ENCODE measurements at places on chromosomes 16 and 17.

GRCh38 chr17:17819561-17819995 lies 17.2 kb downstream of the SREBF1 start:
- peak; percentile 69 for DNase-seq

DNA sequence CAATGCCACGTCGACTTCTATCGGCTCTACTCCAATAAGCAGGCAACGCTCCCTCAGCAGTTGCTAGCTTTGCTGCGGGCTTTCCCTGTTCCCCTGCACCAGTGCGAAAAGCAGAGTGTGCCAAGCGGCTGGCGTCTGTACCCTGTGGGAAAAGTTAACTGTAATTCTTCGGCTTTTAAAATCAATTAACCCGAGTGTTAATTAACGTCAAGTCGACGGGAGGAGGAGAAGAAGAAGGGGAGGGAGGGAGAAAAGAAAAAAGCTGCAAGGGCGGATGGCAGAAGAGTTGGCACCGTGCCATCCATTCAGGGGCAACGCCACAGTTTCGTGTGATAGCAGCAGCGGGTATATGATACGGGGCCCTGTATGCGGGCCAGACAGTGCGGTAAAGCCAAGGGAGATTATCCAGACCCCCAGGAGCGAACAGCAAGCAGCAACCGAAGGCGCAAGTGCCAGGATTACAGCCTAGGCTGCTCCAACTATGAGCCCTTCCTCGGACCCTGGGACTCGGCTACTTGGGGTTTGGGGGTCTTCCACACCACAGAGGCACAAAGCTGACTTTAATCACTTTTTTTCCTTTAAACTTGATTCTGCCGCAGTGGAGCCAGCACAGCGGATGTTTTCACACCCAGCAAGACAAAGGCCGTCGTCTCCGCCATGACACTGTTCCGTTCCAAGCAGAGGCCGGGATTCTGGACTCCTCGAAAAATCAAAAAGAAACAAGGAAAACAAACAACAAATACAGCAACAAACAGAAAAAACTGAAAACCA lies 253.8 kb upstream of the PMFBP1 start:
- DNase-seq, result no peak

- no peak for DNase-seq
These were observed 95.8 kb downstream of the IRF8 start for GRCh38 chr16:85994492-85995490.

GRCh38 chr17:40015005-40015997 lies at the start of gene CSF3:
CSF3 (plus strand) TSS chr17:40015440; CDS start chr17:40015475, 35 bp downstream.
- DNase-seq, result no peak

GRCh38 chr16:10923146-10923649 lies 19.1 kb downstream of the DEXI start:
- DNase-seq, result no peak

DNA sequence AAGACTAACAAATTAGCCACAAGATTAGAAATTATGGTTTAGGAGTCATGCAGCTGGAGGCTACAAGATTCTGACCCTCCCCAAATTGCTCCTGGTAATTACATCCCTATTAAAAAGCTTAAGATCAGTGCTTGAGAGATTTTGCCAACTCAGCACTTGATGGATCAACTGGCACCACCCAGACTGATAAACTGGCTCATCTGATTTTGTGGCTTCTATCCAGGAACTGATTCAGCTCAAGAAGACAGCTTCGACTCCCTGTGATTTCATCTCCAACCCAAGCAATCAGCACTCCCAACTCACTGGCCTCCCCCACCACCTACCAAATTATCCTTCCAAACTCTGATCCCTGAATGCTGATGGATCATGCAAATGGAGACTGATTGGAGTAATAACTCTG lies 94.8 kb downstream of the TNFRSF13B start:
- DNase-seq, result no peak

DNA sequence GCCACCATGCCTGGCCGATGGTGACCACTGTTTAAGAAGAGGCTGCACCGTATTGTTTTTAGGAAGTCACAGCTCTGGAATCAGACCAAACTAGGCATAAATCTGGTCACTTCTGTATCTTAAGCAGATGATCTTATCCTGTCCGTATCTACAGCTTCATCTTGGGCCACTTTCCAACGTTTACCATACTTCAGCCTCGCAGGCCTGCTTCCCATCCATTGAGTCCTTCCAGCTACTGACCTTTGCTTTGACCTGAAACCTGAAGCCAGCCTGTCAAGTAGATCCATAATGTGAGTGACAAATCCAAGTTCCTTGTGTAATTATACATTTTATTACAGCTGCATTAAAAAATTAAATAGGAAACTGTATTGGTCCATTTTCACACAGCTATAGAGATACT lies 1033.0 kb downstream of the CDH11 start:
- DNase-seq, result no peak

GRCh38 chr17:72931163-72931562 lies 161.3 kb downstream of the SLC39A11 start:
- DNase-seq, result no peak

DNA sequence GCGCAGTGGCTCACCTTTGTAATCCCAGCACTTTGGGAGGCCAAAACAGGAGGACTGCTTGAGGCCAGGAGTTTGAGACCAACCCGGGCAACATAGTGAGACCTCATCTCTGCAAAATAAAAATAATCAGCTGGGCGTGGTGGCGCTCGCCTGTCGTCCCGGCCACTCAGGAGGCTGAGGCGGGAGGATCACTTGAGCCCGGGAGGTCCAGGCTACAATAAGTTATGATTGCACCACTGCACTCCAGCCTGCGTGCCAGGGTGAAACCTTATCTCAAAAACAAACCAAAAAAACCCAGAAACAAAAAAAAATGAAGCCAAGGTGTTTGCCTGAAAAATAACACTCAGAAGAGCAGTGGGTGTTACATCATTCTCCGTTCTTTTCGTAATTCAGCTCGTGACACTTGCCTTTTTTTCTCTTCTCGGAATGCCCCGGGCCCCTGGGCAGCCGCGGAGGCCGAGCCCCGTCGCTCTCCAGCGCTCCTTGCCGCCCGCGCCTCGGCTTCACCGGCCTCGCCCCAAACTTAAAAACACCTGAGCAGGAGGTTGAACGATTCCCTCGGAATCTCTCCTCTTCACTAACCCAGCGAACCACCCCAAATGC lies 17.0 kb downstream of the PRCD start:
- peak; percentile 46 for DNase-seq

GRCh38 chr16:89317101-89317671 lies 99.7 kb downstream of the ZNF778 start:
- no peak for DNase-seq

- DNase-seq, result no peak
These were observed 28.3 kb upstream of the FAAP100 start for GRCh38 chr17:81580481-81580880.

DNA sequence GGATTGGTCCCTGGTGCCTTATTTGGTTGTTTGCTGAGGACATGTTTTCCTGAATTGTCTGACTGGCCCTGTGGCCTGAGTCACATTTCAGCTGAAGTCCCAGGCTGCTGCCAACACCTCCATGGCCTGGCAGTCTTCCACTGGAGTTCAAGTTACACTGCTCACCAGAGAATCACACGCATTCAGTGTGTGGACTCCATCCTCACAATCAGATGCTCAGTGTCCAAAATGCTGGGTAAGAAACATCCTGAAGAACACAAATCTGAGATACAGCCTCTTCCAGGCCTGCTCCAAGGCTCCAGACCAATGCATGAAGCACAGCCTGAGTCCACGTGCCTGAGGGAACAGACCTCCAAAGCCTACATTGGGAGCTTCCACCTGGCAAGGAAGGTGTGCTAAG lies 19.2 kb downstream of the CD300LB start:
- DNase-seq, result no peak

DNA sequence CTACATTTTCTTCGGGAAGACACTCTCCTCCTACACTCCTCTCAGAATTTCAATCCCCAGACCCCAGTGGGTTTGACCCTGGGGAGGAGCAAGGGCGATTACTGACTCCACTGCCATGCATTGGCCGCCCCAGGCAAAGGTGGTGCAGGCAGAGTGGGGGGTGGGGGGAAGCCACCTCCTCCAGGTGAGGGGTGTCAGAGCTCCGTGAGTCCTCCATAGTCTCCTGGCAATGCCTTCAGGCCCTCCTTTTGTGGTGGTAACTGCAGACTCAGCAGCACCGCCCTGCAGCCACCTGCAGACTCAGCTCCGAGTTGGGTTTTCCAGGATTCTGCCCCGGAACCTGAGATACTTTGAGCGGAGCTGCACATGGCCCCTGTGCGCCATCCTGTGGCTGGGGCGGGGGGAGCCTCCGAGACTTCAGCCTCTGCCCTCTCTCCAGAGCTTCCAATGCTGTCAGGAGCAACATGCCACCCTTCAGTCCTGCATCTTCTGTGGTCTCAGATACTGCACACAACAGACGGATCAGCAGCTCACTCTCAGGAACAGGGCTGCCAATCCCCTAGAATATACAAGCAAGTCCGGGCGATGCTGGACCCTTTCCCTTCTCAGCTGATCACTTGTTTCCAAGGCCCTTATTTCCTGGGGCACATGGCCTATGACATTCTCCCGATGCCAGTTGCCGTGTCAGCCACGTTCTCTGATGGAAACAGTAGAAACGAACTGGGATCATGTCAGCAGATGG lies 2.4 kb upstream of the SLC47A2 start:
- no peak for DNase-seq

DNA sequence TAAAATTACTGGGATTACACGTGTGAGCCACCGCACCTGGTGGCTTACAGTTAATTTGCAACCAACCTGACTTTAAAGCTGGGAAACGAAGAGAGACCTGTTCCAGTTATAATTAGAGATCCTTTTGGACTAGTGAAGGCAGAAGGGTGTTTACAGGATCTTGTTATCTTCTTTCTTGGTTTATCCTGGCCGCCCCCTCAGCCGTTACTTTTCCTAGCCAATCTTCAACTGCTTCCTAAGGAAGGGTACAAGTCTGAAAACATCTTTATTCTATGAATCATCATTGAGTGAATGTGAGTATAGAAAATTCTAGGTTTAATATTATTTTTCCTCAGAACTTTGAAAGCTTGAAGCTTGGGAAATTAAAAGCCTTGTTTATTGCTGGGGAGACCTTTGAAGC lies 286.5 kb downstream of the SLC39A11 start:
- DNase-seq, result no peak

DNA sequence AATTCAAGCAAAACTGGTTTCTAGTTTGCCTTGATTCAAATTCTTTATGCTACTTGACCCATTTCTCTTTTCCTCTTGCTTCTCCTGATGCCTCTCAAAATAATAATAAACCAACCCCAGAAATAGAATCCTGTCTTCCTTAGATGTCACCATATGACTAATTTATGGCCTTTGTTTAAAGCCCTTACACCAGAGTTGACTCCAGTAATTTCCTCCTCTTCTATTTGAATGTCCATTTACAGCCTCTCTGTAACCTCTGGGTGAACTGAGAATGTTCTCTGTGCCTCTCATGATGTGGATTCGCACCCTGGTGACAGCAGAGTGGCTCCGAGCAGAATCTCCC lies 31.5 kb downstream of the ZFHX3 start:
- no peak for DNase-seq

DNA sequence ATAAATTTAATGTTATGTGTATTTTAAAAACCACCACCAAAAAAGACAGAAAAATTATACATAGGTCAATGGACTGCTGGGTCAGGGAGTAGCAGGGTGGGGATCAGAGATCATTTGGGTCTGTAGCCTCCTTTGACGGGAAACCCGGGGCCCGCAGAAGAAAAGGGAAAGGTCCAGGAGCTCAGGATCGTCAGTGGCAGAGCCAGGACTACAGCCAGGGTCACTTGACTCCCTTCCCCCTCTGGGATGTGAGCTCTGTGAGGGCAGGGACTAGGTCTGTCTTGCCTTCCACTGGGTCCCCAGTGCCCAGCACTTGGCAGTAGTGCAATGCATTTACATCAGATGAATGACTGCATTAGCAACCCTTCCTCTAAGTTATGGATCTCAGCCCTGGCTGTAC lies 62.1 kb downstream of the TOM1L2 start:
- DNase-seq, result no peak

GRCh38 chr17:306536-307294 lies 45.9 kb downstream of the RPH3AL start:
- DNase-seq, result no peak

DNA sequence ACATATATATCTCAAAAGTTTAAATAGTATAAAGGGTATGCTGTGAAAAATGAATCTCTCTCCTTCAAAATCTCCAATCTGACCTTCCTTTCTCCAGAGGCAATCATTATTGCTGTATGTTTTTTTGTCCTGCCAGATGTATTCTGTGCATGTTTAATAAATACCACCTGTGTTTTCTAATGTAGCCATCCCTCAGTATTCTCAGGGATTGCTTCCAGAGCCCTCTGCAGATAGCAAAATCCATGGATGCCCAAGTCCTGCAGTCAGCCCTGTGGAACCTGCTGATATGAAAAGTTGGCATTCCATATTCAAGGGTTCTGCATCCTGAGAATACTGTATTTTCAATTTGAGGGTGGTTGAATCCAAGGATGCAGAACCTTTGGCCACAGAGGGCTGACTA lies 42.9 kb downstream of the BPTF start:
- DNase-seq, result no peak

DNA sequence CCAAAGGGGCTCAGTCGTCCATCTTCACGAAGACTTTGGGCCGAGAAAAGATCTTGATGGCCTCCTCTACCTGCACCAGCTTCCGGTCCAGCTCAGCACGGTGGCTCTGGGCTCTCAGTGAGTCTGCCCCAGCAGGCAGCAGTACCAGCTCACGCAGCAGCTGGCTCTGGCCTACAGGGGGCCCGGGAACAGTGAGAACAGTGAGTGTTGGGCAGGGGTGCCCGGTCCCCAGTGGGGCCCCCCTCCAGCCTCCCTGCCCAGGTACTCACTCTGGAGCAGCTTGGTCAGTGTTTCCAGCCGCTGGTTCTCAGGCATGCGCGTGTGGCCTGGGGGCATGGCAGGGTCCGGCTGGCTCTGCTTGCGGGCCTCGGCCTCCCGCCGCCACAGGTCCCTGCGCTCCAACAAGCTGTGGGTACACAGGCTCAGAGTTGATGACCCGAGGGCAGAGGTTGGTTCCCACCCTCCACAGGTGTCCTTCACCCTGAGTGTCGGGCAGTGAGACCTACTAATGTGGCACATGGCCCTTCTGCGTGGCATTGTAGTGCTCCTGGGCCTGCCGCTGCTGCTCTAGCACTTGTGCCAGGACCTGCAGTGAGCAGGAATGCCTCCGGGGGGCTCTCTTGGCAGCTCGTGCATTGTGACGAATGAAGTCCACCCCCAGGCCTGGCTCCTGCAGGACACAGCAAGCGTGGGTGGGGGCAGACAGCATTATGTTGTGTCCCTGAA lies 2.6 kb downstream of the PARD6A start:
- DNase-seq, result peak; percentile 45

DNA sequence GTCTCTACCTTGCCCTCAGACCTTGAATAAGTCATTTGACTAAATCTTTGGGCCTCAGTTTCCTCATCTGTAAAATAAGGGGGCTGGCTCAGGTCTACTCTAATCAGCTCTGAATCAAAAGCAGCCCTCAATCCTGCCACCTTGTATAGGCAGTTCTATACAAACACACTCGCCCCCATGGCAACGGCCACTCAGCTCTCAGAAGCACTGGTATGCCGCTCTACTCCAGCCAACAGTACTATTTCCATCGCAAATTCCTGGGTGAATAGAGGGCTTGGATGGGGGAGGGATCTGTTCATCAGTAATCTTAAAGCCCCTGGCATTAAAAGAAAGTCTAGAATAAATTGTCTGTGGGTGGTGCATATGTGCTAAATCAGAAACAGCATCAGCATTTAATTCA lies 21.2 kb upstream of the TAOK1 start:
- no peak for DNase-seq

All from activated naive CD4-positive, alpha-beta T cell treated with anti-CD3 and anti-CD28 coated beads, Interleukin-2, amount 50 U/mL, for 16 hours (primary cell).